ENCODE measurements at places on chromosomes 11 and 22.

GRCh38 chr11:123304828-123305466 lies 109.9 kb upstream of the CLMP start:
- DNase-seq: no peak

- DNase-seq: no peak
These were observed 12.5 kb downstream of the CCDC34 start for GRCh38 chr11:27350511-27350910.

GRCh38 chr11:30150425-30150824 lies 80.4 kb upstream of the FSHB start:
- DNase-seq: no peak

DNA sequence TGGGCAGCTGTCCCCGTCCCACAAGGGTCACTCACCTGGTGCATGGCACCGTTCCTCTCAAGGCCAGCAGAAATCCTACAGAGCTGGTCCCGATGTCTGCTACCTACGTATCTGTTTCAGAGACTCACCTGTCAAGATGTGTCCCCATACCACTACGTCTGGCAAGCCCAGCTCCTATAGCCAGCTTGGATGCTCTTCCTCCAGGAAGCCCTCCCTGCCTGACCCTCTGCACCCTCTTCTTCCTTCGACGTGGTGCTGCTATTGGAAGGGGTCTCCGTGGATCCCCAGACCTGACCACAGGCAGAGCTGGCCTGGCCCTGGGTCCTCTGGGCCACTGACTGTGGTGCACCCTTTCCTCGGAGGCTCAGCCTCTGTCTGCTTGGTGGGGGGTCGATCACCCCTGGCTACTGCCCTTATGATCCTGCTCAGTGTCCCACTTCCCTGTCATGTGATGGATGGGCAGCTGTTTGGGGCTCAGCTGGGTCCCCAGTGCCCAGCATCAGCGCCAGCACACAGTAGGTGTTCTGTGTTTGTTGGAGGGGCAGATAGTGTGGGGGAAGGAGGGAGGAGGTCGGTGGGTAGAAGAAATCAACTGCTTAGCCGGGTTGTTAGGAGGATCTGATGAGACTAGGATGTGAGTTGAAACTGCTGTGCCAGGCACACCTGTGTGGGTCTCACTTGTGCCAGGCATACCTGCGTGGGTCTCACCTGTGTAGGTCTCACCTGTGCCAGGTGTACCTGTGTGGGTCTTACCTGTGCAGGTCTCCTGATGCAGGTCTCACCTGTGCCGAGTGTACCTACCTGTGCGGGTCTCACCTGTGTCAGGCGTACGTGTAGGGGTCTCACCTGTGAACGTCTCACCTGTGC lies 21.7 kb upstream of the ARHGAP8 start:
- DNase-seq: no peak

- no peak for DNase-seq
These were observed 2.3 kb downstream of the PICALM start for GRCh38 chr11:86066657-86067008.

- no peak for DNase-seq
These were observed 98.5 kb upstream of the RTL6 start for GRCh38 chr22:44596396-44597125.

- no peak for DNase-seq
These were observed 16.3 kb downstream of the IFT27 start for GRCh38 chr22:36759481-36760159.

- no peak for DNase-seq
These were observed 200.5 kb upstream of the LRRC4C start for GRCh38 chr11:41659985-41660384.

- no peak for DNase-seq
These were observed 57.5 kb upstream of the ANO1 start for GRCh38 chr11:70020336-70021214.

DNA sequence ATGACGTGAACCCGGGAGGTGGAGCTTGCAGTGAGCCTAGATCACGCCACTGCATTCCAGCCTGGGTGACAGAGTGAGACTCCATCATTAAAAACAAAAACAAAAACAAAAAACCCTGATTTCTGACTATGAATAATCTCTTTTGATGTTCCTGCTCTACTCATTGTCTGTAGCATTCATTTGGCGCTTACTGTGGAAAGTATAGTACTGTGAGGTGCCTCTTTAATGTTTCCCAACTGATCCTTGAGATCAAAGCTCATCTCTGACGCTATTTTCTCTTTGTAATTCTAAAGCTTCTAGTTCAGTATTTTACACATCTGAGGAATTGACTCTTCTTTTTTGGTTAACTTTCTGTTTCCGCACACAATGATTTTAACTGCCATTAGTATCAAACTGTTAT lies 60.0 kb downstream of the GRK3 start:
- no peak for DNase-seq

DNA sequence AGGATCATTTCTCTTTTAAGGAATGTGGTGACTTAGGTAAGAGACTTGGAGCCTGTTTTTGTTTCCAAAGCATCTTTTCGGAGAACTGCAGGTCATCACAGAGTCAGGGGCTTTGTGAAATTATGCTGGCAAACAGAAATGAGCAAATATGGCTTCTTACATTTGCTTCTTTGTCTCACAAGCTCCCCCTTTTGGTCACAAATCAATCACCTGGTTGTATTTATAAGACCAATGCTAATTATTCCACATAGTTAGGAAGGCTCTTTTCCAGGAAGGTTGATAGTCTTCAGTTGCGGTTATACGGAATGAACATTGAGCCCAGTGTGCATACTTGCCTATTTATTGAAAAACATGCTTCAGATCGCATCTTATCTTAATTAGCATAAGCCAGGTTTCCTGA lies 34.6 kb upstream of the CEP126 start:
- no peak for DNase-seq

- DNase-seq: no peak
These were observed 95.2 kb downstream of the TP53I11 start for GRCh38 chr11:44855493-44855849.

Data from non-pigmented ciliary epithelial cell (primary cell).